SHP77 treated with DMSO at 0.1 percent for 48 hours (cell line): ENCODE measurements at places on chromosomes 1 and 21.

- no peak for DNase-seq
These were observed 808.6 kb downstream of the USP25 start for GRCh38 chr21:16538405-16538804.

DNA sequence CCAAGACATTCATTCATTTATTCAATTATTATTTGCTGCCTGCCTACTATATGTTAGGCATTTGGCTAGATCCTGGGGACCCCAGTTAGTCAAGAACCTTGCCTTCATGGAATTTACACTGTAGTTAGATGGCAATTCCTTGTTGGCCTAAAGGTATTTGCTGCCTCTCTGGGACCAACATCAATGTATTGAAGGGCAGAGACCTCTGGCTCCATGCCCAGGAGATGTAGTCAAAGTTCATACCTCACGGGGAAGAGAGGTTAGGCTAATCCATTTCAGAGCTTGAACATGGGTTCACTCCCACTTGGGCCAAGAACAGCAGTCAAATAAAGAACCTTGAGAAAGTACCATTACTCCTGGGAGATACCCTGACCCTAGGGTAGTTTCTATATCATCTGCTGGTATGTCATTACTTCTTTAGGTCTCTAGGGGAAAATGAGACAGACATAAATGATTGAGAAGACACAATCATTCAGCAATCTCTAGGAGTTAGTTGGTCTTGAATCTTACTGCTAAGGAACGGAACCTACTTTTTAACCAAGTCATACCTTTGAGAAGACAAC, 32.0 kb downstream of the SORT1 start:
- no peak for DNase-seq

DNA sequence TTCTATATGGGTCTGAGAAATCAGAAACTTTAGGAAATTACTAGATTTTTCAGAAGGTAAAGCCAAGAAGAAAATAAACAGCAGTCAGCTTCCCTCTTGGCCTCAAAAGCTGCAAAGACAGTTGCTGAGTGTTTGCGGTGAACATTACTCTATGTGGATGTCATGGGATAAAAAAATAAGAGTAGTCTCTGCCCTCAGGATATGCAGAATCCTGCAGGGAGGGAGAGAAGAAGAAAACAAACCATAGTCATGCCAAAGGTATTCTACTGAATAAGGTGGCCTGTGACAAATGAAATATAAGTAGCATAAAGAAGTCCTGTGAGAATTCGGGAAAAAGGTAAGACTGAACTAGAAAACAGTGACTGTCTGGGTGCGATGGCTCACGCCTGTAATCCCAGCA, 19.0 kb downstream of the YARS1 start:
- no peak for DNase-seq

DNA sequence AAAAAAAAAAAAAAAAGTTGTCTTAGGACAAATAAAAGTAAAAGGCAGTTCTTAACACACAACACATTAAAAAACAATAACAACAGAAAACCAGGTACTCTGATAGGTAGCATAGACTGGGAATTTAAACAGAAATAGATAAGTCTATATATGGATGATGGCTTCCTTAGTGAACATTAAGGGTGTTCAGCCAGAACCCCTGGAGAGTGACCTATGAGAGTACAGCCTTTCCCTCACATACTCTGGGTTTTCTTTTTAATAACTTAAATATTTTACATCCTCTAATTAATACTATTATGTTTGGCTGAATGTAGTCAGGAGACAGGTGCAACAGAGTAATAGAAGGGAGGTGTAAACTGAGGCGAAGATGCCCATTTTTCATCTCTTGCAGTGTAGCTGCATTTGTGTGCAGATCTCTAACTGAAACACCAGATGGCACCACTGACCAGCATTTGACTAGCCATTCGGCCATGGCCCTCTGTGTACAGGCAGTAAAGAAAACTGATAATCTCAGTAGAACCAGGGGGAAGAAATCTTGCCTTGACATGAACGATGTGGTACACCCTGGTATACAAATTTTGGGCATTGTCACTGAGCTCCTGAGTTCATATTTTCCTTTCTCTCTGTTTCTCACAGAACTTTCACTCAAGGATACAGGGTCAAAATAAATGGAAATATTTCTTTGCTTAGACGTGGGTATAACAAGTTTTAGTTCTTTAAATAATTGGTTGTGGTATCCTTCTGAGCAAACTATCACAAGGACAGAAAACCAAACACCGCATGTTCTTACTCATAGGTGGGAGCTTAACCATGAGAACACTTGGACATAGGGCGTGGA, 7.6 kb downstream of the TTF2 start:
- no peak for DNase-seq

DNA sequence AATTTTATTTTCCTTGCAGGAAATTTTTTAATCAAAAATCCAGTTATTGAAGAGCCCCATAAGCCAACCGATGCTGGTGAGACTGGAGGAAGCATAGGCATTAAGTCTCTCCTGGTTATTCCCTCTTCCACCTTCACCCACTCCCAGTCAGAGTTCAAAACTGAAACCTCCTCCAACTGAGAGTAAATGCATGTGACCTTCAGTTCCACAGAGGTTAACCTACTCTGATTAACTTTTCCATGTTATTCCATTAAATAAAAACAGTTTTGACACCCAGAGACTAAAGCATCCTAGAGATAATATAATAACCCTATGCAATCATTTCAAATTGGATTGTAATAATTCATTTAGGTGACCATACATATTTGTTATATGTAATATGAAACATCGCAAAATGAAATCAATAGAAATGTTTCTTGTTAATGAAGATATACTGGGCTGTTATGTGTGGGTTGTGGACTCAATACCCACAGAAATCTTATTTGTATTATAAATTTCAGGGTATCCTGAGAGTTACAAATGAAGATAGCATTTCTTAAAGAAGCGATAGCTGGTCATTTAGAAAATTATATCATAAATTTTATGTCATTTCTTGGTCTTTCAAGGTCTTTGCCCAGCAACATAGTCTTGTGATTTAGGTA, 376.5 kb downstream of the SETD4 start:
- no peak for DNase-seq

DNA sequence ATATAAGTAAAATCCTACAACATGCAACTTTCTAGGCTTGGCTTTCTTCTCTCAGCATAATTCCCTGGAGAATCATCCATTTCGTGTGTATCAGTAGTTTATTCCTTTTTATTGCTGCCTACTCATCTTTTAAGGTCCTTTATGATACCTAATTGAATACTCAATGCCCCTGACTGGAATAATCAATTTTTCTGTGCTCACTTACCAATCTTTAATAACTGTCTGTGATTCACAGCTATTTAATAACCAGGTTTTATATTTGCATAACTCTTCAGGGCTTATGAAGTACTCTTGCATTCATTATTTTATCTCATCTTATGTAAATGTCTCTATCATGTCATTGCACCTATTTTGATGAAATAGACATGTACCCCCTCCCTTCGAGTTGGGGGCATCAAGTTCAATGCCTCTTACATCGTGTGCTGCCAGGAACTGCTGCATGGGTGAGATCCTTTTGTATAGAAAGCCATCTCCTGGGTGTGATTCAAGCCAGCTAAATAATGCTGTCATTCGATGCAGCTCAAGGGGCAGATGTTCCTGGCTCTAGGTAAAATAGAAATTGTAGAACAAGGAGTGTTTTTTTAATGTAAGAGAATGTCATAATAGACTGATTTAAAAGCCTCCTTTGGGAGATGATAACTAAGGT, 222.7 kb downstream of the SLC35F3 start:
- DNase-seq = no peak

GRCh38 chr1:163771637-163772036, 449.9 kb downstream of the NUF2 start:
- no peak for DNase-seq

DNA sequence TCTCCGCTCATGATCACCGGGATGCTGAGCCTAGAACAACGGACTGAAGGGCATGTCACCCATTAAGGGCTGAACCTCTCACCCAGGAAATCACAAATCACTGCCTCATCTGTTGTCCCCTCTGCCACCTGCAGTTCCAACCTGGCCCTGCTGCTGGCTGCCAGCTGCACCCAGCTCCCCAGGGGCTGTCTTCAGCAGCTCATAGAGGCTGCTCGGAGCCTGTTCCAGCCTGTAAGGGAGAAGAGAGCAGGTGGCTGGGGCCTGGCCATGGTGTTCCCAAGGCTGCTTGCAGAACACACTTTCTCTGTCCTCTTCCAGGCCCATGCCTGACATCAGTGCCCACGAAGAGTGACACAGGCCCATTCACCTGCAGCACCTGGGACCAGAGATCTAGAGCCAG, 44.5 kb upstream of the DISP3 start:
- DNase-seq = peak; percentile 20

GRCh38 chr1:173886746-173887611, 18.8 kb downstream of the ZBTB37 start:
- no peak for DNase-seq

- no peak for DNase-seq
These were observed 3.2 kb upstream of the TAL1 start for GRCh38 chr1:47235241-47235681.

DNA sequence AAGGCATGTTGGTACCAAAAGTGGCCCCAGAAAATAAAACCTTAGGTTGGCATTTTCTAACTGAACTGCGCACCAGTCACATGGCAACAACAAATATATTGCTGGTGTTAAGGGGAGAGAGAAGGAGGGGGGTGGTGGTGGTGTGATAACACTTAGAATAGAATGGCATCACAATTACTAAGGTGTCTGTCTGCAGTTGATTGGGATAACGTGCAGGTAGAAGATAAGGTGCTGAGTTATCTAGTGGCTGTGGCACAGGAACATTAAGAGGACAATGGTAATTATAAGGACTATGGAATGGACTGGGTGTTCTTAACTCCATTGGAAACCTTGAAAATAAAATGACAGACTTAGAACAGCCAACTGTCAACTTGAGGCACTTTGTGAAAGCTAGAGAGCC, 1.4 kb upstream of the YIPF1 start:
- no peak for DNase-seq

DNA sequence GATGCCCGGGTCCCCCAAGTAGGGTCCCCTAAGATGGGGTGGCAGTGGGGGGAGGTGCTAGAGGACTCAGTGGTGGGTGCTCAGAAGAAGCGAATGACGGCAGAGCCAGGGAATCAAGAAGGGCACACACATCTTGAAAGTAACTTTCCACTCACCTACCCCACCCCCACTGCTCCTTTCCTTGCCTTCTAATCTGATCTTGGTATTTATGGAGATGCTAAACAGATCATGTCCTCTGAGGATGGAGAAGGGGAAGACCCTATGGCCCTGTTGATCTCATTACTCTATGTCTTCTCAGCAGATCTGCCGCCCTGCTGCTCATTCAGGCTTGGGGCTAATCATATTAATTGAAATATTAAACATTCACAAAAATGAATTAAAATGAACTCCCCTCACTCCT, 2.1 kb upstream of the CELF3 start:
- no peak for DNase-seq

DNA sequence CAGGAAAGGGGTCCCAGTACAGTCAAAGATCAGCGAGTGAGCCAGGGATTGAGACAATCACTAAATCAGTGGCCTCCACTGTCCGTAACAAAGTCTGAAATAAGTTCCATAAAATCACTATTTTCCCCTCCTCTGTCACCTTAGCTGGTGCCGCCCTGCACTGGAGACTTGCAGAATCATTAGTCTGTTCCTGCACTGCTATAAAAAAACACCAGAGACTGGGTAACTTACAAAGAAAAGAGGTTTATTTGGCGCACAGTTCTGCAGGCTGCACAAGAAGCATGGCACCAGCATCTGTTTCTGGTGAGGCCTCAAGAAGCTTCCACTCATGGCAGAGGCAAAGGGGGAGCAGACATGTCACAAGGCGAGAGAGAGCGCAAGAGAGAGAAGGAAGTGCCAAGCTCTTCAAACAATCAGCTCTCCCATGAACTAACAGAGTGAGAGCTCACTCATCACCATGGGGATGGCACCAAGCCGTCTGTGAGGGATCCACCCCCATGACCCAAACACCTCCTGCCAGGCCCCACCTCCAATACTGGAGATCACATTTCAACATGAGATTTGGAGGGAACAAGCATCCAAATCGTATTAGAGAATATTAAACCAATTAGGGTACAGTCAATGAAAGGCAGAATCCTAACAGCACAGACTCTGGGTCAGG, 129.8 kb upstream of the TIAM1 start:
- no peak for DNase-seq

DNA sequence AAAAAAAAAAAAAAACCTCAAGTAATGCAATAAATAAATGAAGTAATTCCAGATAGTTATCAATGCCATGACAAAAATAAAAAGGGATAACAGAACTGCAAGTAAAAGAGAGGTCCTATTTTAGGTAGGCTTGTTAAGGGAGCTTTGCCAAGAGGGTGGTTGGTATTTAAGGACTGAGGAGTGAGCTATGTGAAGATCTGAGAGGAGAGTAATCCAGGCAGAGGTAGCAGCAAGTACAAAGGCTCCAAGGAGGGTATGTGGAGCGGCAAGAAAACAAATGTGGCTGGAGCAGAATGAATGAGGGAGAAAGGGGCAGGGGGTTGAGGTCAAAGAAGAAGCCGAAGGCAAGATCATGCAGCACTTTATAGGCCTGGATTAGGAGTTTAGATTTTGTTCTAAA, 59.9 kb upstream of the CDC42BPA start:
- no peak for DNase-seq

DNA sequence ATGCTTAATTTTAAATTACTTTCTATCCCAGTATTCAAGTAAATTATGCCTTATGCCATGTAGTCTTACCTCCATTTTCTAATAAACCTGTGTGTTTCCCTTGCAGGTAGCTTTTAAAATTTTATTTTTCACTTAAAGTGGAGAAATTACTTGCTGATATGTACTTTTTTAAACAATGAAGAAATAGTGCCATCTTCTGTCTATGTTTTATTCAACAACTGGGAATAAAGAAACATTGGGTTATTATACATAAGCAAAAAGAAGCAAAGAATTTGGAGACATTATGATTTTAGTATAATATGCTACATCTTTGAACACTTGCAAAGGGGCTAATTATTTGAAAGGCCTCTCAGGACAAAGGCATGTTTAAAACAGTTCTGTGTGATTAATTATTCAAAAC, 1912.9 kb downstream of the MRPL39 start:
- no peak for DNase-seq

DNA sequence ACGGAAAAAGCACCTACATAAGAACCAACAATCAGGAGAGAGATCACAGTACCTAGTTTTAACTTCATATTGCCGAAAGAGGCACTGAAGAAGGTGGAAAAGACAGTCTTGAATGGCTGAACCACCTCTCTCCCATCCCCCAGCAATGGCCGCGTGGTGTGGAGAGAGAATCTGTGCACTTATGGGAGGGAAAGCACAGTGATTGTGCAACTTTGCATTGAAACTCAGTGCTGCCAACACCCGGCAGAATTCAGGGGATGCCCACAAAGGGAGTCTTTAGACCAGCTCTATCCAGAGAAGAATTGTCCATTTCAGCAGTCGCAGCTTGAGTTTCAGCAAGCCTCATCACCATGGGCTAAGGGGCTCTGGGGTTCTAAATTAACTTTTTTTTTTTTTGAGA, 186.3 kb upstream of the USP25 start:
- no peak for DNase-seq

DNA sequence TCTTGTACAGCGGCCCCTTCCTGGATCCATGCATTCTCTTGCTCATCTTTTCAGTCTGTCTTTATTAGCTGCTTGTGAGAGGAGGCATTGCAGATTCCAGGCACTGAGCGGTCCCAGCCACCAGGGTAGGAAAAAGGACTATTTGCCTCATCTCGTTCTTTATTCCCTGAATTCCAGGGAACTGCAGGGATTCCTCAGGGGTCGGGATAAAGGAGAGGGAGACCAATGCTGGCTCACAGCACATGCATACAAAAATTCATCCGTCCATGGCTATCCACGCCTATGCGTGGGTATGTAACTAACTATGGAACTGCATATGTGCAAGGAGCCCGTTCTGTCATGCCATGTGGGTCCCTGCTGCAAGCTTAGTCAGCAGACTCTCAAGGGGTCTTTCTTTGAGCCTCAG, 879 bp upstream of the PLPPR5 start:
- no peak for DNase-seq
